PC-9 (cell line): ENCODE measurements at places on chromosomes 5 and 9. TPM values are rescaled to one million over a fixed set of nuclear protein-coding genes. Genes with fewer than 3 reads are reported as not detected.

DNA sequence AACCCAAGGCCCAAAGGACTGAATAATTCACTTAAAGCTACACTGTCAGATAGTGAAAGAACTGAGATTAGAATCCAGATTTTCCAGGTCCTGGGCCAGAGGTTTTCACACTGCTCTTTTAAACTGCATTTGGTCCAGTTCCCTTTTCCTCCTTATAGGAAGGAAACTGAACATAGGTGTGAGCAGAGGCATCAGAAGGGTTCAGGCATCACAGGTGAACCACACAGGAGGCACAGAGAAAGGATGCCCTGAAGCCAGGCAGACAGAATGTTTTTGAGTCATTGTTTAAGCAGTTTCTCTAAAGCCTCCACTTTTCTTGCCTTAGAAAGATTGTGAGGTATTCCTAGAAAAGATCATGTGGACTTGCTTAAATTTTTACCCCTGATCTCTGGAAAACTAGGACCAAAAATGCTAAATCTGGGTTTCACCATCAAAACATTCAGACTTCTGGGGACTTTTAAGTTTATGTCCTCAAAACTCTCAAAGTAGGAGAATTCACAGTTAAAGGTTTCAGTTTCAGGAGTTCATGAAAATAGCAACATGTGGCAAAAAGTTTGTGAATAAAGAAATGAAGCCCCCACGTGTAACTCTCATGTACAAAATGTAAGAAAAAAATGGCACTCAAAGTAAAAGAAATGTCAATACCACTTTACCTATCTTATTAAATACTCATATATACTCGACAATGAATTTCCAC, 386.1 kb downstream of the NTRK2 start:
- DNase-seq: no peak
- H3K4me1 ChIP-seq: no peaks in the 10 kb centered on the region
- no peaks in the 10 kb centered on the region for H3K27me3 ChIP-seq
- no peak overlapping the region for H3K4me3 ChIP-seq

- no peaks in the 10 kb centered on the region for H3K36me3 ChIP-seq
- no peak for DNase-seq
- no peak overlapping the region for H3K27ac ChIP-seq
- H3K27me3 ChIP-seq: peaks cover 100% of the 10 kb centered on the region
Observed at GRCh38 chr9:134937566-134938345, 20.0 kb upstream of the FCN1 start.

DNA sequence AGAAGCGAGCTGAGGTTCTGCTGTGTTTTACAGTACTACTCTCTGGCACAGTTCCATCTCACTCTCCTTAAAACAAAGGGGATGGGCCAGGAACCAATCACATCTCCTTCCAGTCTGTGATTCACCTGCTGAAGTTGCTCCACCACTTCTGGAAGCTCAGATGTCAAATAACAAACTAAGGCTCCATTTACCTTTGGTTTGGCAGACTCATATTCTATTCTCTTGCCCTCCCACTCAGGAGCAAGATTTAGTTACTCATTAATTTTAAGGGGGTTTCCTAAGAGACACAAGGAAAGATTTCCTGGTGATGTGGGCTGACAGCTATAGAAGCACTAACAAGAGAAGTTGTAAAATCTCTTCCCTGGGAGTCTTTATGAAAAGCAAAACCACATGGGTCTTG, 37.8 kb upstream of the KIF2A start:
- DNase-seq: peak; percentile 88
- no peak overlapping the region for H3K4me3 ChIP-seq
- H3K27ac ChIP-seq: no peak overlapping the region
- no peaks in the 10 kb centered on the region for H3K36me3 ChIP-seq
- no peaks in the 10 kb centered on the region for H3K27me3 ChIP-seq

DNA sequence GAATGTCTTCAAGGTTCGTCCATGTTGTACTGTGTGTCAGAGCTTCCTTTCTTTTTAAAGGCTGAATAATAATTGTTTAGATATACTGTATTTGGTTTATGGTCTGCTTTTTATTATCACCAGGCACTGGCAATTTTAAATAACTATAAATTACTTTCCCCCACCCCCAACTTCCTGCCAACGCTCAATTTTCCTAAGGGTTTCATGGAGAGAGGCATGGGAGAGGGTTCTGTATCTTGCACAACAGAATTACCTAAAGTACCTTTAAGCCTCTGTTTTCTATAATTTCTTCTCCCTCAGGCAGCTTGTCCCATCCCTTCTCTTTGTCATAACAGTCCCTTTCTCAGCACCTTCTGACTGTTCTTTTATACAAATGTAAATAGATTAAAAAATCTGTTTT, 10.4 kb downstream of the PSAT1 start:
- H3K27me3 ChIP-seq: no peaks in the 10 kb centered on the region
- DNase-seq: no peak
- no peaks in the 10 kb centered on the region for H3K4me1 ChIP-seq
- H3K36me3 ChIP-seq: peaks cover 74% of the 10 kb centered on the region
- no peak overlapping the region for H3K27ac ChIP-seq

- no peak overlapping the region for H3K4me3 ChIP-seq
- DNase-seq: no peak
- H3K27ac ChIP-seq: no peak overlapping the region
- no peaks in the 10 kb centered on the region for H3K4me1 ChIP-seq
- no peaks in the 10 kb centered on the region for H3K27me3 ChIP-seq
- H3K36me3 ChIP-seq: no peaks in the 10 kb centered on the region
Observed at GRCh38 chr9:105993116-105993854, 298.9 kb downstream of the TMEM38B start.

- no peaks in the 10 kb centered on the region for H3K27me3 ChIP-seq
- H3K36me3 ChIP-seq: no peaks in the 10 kb centered on the region
- no peak overlapping the region for H3K27ac ChIP-seq
- H3K4me3 ChIP-seq: no peak overlapping the region
- DNase-seq: no peak
- H3K4me1 ChIP-seq: no peaks in the 10 kb centered on the region
Observed at GRCh38 chr9:6611865-6612264, 33.7 kb downstream of the GLDC start.

SLIT3 gene
- not detected in 2 replicates for total RNA-seq

MYOZ3 gene
- total RNA-seq: 0.25 TPM in 1 of 2 replicates, not detected in the other

SHLD3 gene
- 1.9 and 3.3 TPM in 2 replicates for total RNA-seq

ANKRD18A gene
- 4.2 and 4.9 TPM in 2 replicates for total RNA-seq
